NCI-H187 (cell line): ENCODE measurements at places on chromosomes 16 and 17.

DNA sequence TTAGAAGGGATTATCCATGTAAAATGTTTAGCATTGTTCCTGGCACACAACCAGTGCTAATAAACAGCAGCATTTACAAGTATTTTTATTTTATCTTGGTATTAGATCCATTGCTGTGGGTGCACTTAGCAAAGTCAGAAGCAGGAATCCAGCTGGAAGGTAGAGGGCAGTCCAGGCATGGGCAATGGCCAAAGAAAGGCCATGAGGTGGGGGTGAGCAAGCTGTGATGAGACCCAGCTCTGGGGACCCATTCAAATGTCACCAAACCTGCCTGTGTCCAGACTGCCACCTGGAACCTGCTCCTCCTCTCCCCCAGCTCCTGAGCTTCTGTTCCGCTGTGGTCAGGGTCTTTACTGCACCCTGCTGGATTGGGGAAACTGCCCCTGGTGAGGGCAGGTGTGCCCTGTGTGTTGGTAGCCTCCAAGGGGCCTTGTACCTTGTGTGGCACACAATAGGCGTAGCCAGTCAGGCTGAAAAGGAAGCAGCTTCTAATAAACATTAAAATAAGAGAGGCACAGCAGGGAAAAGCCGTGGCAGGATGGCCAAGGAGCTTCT lies 118.0 kb upstream of the CRHR1 start:
- DNase-seq: no peak

DNA sequence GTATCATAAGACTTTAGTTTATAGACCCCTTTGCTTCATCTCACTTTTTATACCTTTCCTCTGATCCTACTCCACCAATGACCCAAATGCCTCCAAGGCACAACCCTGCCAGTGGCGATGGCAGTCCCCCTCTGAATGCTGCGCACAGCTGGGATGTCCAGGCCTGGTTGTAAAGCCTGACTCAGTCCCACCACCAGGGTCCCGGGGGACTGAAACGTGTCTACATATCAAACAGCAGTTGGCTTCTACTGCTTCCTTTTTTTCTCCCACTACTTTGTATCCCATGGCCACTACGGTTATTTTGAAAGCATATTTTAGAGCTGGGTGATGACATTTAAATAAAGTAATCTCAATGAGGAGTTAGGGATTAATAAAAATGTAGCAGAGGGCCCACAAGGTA lies 329.8 kb upstream of the PSMD7 start:
- DNase-seq: no peak

GRCh38 chr16:58848662-58849002 lies 114.5 kb upstream of the GOT2 start:
- no peak for DNase-seq

DNA sequence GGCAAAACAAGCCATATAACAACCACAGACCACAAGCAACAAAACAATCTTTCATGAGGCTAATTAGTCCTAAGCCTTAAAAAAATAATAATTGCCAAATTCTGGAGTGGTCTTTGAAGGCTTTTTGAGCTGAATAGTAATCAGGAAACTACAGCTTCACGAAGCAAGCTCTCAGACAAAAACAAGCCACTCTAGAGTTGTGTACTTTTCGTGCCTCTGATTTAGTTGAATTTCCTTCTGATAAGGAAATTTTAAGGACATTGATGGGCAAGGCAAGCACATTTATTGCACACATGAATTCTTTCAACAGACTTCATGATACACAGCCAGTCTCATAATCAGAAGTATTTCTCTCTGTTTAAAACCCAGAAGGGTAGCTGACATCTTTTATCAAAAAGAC lies 130.8 kb upstream of the IRX3 start:
- DNase-seq: no peak

- DNase-seq: no peak
Measured at GRCh38 chr16:31532896-31533295, 5.2 kb downstream of the AHSP start.

DNA sequence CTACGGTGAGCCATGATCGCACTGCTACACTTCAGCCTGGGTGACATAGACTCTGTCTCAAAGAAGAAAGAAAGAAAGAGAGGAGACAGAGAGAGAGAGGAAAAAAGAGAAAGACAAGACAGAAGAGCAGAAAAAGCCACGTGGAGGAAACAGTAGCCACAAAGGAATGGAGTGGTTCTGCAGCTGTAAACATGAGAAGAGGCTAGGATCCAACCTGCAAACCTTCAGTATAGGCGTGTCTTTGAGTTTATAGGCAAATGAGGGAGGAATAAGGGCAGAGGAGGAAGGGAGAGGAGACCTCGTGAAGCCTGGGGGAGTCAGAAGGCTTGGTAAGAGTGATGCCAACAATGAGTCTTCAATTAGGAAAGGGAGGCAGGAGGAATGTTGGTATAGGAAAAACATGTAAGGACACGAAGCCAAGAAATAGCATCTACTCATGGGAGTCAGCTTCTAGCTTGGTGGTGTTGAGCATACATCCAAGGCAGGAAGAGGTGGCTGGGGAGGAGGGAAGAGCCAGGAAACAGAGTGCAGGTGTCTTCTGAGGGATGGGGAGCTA lies 3.9 kb downstream of the MED9 start:
- DNase-seq: no peak

GRCh38 chr17:39625198-39625785 lies 1.5 kb upstream of the PPP1R1B start:
- no peak for DNase-seq

DNA sequence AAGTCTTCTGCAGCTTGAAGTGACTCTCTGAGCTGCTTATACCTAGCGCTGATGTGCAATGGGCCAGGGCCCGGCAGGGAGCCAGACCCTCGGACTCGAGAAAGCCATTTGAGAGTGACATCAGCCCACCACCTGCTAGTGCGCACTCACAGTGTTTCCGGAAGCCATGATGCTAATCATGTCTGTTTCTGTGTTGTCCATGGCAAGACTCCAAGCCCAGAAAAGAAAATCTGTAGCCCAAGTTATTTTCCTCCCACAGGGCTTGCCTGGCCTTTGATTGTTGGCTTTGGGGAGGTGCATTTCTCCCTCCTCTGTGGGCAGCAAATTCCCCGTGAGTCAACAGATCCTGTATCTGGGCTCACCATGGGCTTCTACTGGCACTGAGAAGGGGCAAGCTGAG lies 1.8 kb upstream of the CDRT4 start:
- no peak for DNase-seq

DNA sequence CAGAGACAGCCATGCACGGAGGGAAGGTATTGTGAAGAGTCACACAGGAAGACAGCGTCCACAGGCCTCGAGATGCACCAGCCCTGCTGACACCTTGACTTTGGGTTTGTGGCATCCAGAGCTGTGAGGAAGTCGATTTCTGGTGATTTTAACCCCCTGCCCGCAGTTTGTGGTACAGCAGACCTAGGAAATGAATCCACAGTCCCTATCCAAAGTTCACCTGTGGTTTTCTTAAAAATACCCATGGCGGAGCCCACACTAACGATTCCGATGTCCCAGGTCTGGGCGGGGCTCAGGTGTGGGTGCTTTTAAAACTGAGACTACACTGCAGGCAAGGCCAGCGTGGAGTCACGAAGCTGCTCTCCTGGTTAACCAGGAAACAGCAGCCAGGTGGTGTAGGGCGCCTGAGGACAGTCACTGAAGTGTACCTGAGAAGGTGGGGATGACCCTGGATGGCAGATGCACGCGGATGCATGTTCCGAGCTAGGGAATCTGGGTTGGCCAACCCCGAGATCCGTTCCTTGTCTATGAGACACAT lies 14.4 kb upstream of the MEAK7 start:
- peak; percentile 55 for DNase-seq

DNA sequence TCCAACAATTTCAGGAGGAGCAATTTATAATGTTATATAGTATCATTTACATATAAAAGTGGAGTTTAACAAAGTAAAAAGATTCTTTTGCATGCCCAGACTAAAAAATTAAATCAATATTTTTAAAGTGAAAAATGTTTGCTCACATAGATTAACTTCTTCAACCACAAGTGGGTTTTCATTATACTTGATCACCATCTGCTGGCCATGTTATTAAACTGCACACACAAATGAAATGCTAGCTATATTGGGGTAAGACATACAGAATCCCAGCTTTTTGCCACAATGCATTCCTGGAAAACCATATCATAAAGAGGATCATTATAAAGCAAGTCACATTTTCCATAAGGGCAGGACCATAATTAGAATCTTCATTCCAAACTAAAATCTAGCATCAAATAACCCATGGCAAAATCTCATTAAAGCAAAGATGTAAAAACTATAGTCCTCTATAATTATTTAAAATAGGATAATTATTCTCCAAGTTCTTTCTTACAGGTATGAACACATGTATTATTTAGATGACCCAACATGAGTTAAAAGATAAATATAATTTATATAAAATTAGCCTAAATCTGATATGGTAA lies 26.3 kb downstream of the CEP112 start:
- no peak for DNase-seq

GRCh38 chr16:82605863-82606620 lies 20.7 kb upstream of the CDH13 start:
- no peak for DNase-seq

DNA sequence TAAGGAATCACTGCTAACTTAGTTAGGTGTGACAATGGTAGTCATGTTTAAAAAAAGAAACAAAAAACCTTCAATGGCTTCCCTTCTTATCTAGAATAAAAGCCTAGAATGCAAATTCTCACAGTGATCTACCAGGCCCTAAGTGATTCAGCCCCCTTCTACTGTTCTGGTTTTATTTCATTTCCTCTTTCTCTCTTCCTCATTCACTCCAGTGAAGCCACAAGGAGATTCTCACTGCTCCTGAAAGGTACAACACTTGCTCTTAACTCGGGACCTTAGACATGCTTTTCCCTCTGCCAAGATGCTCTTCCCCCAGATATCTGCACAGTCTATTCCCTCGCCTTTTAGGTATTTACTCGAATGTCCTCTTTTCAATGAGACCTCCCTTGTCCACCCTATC lies 3.7 kb downstream of the PIGS start:
- DNase-seq: no peak

- DNase-seq: no peak
Measured at GRCh38 chr16:16151315-16151714, 72.0 kb downstream of the ABCC6 start.

- no peak for DNase-seq
Measured at GRCh38 chr16:8963010-8963820, 491 bp downstream of the USP7 start.

- DNase-seq: no peak
Measured at GRCh38 chr16:12959072-12959471, 57.7 kb downstream of the SHISA9 start.

DNA sequence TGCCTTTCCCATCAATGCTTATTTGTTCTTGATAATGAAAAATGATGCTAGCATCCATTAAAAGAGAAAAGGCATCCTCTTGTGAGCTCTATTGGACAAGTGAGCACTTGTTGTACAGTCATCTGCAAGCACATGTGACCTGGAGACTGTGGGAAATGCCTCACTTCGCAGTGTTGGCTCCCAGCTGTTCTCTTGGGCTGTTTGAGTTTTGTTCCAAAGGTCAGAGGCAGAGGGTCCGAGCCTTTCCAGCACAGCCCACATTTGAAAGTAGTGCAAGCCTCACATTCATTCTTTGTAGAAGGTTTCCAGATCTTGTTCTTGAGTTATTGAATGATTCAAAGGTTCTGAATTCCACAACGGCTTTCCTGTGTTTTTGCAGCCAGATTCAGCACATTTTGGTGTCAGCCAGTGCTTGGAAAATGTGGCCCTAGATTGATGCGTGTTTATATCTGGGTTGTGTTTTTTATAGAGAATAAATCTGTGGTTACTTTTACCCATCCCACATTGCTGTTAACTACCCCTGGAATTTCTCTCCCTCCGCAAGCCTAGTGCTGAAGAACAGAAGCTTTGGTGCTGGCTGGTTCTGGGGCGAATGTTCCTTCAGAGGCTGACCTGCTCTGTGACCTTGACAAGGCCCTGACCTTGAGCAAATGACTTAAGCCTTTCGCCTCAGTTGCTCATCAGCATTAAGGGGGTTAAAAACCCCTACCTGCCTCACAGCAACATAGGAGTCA lies 49.8 kb downstream of the CDH1 start:
- DNase-seq: peak; percentile 54

DNA sequence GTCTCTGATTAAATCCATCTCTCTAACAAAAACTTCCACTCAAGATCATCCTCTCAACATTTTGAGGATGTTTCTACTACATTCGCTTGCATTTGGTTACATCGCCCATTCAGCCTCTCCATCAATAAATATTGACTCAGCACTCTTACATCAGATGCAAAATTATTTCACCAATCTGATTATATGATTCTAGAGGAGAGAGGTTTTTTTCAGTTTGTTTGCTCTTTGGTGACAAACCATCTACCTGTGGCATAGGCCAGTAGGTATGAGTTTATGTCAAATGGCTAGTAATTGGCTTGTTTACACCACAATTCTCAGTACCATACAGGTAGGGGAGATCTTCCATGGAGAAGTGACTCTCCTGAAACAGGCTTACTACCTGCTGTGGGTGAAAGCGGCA lies 52.3 kb downstream of the TOX3 start:
- no peak for DNase-seq

- no peak for DNase-seq
Measured at GRCh38 chr17:79045001-79045729, 21.2 kb downstream of the C1QTNF1 start.

DNA sequence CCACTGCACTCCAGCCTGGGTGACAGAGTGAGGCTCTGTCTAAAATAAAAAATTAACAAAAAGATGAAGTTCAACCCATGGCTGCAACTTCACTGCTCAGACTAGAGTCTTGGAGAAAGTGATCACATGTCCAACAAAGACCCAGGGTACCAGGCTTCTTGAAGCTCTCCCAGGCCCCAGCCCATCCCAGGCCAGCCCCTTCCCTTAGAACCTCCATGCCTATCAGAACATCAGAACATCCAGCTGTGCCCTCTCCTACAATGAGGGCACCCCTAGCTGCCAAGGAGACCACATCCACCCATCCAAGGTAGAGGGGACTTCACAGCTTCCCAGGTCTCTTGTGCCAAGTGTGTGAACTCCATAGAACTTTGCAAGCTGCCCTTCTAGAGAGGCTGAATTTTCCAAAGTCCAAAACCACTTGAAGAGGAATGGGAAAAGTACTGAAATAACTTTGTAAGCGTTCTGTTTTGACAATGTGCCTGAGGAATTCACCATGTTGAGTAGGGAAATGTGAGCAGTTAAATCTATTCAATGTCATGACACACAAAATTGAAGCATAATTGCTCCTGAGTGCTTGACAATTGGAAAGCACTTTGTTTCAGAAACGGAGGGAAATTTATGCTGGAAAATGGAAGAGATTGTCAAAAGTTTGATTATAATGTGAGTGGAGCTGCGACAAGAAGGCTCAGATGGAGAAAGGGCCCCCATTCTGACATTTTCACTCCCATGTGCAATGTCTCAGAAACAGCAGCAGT lies 230.4 kb downstream of the ZNF423 start:
- no peak for DNase-seq

- no peak for DNase-seq
Measured at GRCh38 chr16:46627746-46628145, 6.6 kb upstream of the SHCBP1 start.

GRCh38 chr16:57801098-57801808 lies 1.0 kb downstream of the KIFC3 start:
- DNase-seq: no peak

- DNase-seq: no peak
Measured at GRCh38 chr16:84567286-84567962, 50.5 kb downstream of the COTL1 start.
